ENCODE measurements at places on chromosomes 1 and 21. TPM values are rescaled to one million over a fixed set of nuclear protein-coding genes. Genes with fewer than 3 reads are reported as not detected.

LCE1F gene
- total RNA-seq: not detected

LHX8 gene
- not detected for total RNA-seq

ERICH3 gene
- not detected for total RNA-seq

HPCA gene
- not detected for total RNA-seq

MINDY1 gene
- total RNA-seq: 35.4 TPM

AKR7A3 gene
- 0.69 TPM for total RNA-seq

PLA2G4A gene
- 28.9 TPM for total RNA-seq

TNFRSF25 gene
- not detected for total RNA-seq

DNAJC6 gene
- total RNA-seq: 8.2 TPM

NIBAN1 gene
- 37.1 TPM for total RNA-seq

CCDC30 gene
- 2.2 TPM for total RNA-seq

CRNN gene
- not detected for total RNA-seq

ZNF593OS gene
- total RNA-seq: not detected

ZSCAN20 gene
- total RNA-seq: 9.1 TPM

NPHS2 gene
- under 0.01 TPM for total RNA-seq

C1orf115 gene
- 0.34 TPM for total RNA-seq

DYNLT5 gene
- total RNA-seq: 2.4 TPM

KRTAP12-2 gene
- not detected for total RNA-seq

KCNA2 gene
- 0.33 TPM for total RNA-seq

AKNAD1 gene
- not detected for total RNA-seq

VANGL2 gene
- 3.2 TPM for total RNA-seq

TGFB2 gene
- total RNA-seq: 5.5 TPM

SPOCD1 gene
- 6.2 TPM for total RNA-seq

LY9 gene
- total RNA-seq: not detected

SPATA6 gene
- 10.3 TPM for total RNA-seq

DNAI4 gene
- total RNA-seq: 1.00 TPM

RIT1 gene
- total RNA-seq: 50.6 TPM

HAPLN2 gene
- total RNA-seq: 0.15 TPM

CR1L gene
- not detected for total RNA-seq

AADACL3 gene
- not detected for total RNA-seq

RGS21 gene
- total RNA-seq: not detected

KRTAP7-1 gene
- not detected for total RNA-seq

SH2D1B gene
- not detected for total RNA-seq

Measured in melanocyte of skin (primary cell).